NB4 (cell line): ENCODE measurements at places on chromosomes 3 and 15.
A peak's percentile ranks its signal among the peaks of the same experiment; 100 is the strongest.

- peak; percentile 35 for DNase-seq
These were observed 79.1 kb downstream of the FOXP1 start for GRCh38 chr3:71504250-71505036.

DNA sequence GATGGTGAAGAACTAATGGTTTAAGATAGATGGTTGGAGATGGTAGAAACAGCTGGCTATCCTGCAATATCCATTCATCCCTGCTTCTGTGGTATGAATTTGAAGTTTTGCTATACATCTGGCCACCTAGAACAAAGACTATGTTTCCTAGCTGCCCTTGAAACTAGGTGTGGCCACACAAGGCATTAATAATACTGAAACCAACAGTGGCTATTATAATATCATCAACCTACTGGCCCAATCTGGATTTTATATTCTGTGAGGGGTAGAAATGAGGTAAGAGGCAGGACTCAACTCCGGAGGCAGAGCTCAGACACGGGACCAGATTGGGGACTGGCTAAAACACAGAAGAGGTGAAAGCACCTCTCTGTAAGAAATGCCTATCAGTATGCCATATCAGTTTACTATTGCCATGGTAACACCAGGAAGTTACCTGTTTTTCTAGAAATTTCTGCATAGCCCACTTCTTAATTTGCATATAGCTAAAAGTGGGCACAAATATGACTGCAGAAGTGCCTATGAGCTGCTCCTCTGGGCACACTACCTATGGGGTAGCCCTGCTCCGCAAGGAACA lies 8.4 kb downstream of the IFT80 start:
- DNase-seq = no peak

DNA sequence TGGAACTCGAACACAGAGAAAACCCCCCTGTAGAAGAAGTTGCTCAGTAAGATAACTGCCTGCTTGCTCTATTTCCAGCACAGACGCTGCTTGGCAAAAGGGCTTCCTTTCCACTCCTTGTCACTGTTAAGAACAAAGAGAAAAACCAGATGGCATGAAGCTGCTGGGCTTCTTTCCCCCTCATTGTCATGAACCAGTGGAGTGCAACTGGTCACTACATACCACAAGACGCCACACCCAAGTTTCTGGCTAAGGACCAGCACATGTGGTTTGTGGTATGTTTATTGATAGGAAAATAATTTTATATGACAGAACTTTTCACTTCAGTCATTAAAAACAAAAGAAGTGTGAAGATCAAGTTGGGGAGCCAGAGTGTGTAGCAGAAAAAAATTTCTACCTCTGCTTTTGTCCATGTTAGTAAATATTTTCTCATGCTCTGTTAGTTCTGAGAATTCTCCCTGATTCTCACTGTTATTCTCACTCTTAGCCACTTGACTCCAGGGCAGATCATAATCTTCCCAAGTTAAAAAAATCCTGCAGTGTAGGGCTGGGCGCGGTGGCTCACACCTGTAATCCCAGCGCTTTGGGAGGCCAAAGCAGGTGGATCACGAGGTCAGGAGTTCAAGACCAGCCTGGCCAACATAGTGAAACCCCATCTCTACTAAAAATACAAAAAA lies 37.9 kb downstream of the CLK3 start:
- no peak for DNase-seq

GRCh38 chr3:9862391-9863057 lies 17.5 kb downstream of the CIDEC start:
- DNase-seq = peak; percentile 58

DNA sequence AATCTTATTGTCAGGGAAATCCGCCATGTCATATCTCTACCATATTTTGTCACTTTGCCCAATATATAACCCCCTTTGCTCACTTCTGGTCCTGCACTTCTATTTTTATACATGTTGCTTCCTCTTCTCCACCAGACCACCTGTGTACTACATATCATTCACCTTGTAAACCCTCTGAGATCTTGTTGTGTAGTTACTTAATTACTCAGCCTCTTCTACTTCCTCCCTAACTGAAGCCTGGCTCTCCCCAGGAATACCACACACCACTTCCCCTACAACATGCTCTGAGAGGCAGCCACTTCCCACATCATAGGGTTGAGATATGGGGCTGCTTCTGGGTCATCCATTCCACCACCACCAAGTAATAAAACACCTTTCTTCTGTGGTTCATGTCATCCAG lies 10.0 kb downstream of the HEXA start:
- peak; percentile 90 for DNase-seq

GRCh38 chr15:73322665-73323373 lies 45.9 kb downstream of the HCN4 start:
- no peak for DNase-seq

DNA sequence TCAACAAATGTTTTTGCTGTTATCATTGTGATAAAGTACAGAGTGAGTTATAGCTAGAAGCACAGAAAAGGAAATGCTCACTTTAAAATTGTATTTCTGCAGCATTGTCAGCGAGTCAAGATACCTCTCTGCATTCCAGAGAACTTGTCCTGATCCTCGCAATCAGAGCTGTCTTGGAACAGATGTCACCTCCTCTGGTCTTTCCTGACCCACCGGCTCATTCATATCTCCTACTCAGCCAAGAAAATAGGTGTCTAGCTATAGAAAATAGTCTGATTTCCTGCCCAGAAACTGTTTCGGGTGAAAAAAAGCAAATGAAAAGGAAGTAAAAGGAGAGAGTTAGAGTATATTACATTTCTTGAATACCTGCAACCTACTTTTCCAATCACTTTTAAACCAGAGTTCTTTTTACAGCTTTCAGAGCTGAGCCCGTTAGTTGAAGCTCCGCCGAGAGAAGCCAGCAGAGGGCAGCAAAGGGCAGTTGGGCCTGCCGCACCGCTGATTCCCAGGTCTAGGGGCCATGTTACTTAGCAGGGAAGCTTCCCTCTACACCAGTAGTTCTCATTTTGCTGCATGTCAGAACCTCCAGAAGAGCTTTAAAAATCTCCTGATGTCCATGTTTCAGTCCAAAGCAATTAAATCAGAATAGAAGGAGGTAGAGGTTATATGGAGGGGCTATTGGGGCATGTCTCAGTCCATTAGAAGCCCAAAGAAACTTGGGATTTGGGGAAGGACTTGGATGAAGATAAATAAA lies 185.7 kb upstream of the THRB start:
- peak; percentile 72 for DNase-seq

DNA sequence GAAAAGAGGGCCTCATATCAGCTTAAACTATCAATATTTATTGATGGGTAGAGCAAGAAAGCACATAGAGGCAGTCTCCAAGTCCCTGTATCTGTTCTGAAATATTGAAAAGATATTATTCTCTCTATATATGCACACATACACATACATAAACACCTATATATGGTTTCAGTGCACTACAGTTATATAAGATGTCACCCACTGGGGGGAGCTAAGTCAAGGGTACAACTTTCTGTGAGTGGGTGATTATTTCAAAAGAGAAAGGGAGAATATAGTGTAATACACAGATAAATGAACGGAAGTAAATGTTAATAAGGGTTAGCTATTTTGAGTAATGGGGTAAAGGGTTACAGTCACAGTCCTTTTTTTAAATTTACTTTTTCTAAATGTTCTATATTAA lies 8.8 kb downstream of the SNTN start:
- DNase-seq = peak; percentile 24

DNA sequence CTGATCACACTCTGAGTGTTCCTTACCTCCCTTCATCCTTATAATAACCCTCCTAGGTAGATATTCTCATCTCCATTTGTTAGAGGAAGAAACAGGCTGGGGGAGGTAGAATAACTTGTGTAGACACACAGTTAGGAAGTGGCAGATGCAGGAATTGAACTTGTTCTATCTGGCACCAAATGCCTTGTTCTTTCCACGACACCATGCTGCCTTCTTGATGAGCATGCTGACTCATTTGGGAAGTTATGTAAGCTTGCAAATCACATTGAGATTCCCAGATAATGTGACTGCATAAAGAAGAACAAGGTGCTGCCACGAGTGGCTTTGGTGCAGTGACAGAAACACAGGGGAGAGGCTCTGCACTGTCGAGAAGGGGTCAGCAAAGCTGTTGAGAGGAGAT lies 27.5 kb upstream of the NDUFB4 start:
- peak; percentile 27 for DNase-seq

- peak; percentile 37 for DNase-seq
These were observed 1.1 kb downstream of the EAF1 start for GRCh38 chr3:15428539-15428938.

DNA sequence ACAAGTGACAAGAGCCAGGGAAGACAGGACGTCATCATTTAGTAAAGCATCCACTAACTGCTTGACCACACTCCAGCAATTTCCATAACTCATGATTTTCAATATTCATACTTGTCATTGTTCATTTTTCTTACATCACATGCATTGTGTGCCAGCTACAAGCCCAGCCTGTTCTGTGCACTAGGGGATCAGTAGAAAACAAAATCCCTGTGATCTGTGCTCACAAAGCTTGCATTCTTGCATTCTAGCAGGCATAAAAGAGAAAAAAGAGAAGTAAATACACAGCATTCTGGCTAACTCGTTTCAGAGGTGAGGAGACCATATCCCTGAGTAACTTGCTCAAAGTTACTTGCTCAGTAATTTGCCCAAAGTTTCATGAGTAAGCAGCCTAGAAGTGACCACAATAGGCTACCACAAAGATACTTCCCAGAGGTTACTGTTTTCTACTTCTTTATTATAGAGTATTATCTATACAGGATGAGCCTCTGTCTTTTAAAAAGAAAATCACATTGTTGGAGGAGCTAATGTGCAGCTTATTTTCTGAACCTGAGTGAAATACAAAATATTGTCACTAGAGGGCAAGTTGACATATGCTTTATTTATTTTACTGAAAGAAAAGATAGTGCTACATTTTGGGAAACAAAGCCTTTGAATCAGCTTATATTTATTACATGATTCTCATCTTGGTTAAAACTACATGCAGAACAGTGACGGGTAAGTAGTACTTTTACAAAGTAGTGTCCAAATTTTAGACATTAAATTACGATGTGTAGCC lies 701.4 kb upstream of the LMCD1 start:
- peak; percentile 1 for DNase-seq

GRCh38 chr3:118863731-118864322 lies 170.8 kb downstream of the IGSF11 start:
- peak; percentile 21 for DNase-seq

GRCh38 chr15:46079046-46079445 lies 444.2 kb downstream of the SQOR start:
- DNase-seq = no peak

GRCh38 chr15:76905855-76906254 lies 715 bp upstream of the SCAPER start:
- DNase-seq = no peak

DNA sequence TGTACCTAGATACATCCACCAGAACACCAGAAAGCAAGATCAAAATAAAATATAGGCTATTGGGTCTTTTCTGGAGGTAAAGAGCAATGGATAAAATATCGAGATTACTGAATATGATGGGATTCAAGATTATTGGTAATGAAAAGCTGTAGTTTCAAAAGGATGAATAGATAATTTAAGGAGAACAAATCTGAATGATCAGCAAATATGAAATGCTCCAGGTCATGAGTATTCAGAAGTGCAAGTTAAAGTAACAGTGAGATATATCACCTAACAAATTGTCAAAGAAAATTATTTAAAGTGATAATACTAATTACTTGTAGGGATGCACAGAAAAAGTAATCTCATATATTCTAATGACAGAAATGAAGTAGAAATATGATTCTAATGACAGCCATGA lies 409.6 kb upstream of the MDFIC2 start:
- no peak for DNase-seq

DNA sequence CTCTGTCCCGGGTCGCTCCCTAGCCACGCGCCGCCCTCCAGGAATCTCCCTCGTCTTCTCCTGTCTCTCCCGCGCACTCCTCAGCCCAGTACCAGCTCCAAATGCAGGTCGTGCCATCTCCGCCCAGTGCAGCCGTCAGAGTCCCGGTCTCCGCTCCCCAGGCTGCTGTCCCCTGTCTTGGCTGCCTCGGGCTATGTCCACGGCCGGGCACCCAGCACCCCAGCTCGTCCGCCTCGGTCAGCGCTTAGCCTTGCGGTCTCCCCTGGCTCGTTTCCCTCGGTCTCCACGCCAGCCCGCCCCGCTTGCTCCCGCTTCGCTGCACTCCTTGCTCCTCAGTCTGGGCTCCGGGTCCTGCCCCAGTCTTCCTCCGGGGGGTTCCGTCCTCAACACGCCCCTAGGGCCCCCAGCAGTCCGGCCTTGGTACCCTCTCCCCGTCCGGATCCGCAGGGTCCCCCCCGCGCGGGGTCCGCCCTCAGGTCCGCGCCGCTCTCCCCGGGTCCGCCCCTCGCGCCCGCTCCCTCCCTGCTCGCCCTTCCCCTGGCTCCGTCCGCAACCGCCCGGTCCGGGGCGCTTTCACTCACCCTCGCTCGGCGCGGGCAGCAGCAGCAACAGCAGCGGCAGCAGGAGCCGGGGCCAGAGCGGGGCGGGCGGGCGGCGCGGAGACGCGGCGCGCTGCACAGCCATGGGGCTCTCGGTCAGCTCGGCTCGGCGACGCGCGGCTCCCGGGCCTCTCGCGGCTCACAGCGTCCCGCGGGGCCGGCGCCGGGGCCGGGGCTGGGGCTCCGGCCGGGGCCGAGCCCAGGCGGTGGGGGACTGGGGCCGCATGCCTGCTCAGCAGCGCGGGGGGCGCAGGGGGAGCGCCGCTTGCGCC lies 462 bp downstream of the IGDCC3 start:
- DNase-seq = peak; percentile 46

DNA sequence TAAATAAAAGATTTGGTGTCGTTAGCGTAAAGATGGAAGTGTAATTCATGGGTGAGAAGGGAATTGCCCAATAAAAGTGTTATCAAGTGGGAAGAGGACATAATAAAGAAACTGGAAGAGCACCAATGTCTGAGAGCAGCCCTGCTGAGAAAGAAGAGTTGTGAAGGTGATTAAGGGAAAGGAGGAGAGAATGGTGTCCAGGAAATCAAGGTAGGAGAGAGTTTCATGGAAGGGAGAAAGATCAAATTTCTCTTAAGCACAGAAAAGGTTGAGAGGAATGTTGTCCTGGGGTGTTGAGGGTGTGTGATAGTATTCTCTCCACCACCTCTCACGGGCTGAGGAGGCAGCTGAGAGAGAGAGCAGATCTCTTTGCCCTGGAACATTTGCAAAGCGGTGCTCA lies 339.7 kb downstream of the SATB1 start:
- DNase-seq = no peak

GRCh38 chr3:37855363-37855970 lies 6.2 kb upstream of the CTDSPL start:
- DNase-seq = peak; percentile 67

- no peak for DNase-seq
These were observed 20.4 kb downstream of the ACSBG1 start for GRCh38 chr15:78213956-78214355.

- no peak for DNase-seq
These were observed 9.3 kb downstream of the OXTR start for GRCh38 chr3:8760091-8760490.

DNA sequence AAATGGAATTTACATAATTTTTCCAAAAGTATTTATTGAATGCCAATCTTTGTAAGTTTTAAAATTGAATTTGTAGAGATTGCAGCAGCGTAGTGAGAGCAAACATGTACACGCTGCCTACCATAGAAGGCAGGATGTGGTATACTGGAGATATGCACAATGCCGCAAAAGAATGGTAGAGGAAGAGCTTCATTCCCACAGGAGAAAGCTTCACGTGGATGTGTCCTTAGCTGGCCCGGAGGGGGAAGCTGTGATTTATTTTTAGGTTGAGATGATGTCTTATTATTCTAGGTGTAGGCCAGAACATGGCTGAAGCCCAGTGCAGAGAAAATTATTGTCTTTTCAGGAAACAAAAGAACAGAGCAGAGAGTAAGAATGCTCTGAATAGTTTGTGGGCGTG lies 743.3 kb upstream of the BCHE start:
- no peak for DNase-seq

- DNase-seq = no peak
These were observed 125.6 kb downstream of the ADAMTS17 start for GRCh38 chr15:100216182-100216581.

GRCh38 chr15:99921101-99921500 lies 187.9 kb upstream of the LYSMD4 start:
- DNase-seq = no peak
